ENCODE measurements at places on chromosomes 7 and 10. TPM values are rescaled to one million over a fixed set of nuclear protein-coding genes. Genes with fewer than 3 reads are reported as not detected.
A peak's percentile ranks its signal among the peaks of the same experiment; 100 is the strongest.

DNA sequence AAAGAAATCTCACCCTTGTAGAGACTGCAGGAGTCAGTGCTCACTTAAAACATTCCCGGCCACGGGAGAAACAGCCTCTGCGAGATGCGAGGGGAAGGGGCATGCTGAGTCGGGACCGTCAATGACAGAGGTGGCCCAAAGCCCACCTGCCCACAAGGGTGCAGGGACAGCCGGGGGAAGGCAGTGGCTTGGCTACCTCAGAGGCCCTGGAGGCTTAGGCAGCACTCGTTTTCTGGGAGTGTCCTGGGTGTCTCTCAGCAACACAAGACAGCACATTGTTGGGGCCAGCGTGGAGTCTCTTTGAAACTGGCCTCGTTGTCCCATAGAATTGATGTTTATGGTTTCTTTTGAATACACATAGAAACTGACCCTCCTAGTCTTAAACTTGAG lies 25.6 kb upstream of the SYCE1 start:
- no peak for DNase-seq

- DNase-seq, result no peak
Observed at GRCh38 chr10:18968159-18968558, 80.4 kb upstream of the MALRD1 start.

DNA sequence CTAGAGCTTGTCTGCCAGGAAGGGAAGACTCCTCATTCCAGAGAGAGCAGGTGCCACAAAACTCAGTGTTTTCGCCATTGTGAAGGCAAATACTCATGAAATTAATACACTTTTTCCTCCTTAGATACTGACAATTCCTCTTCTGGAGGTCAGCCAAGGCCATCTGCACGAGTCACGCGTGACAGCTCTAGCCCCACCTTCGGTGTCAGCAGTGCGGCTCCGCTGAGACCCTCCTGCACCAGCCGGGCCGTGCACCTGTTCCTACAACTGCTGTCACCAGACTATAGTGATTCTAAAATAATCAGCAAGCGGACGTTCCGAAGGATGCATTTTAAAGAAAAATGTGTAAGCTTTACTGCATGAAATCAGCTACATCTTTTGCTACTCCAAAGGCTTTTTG lies 127.7 kb downstream of the DIP2C start:
- no peak for DNase-seq

- DNase-seq, result no peak
Observed at GRCh38 chr10:95558593-95559320, 2.4 kb downstream of the SORBS1 start.

DNA sequence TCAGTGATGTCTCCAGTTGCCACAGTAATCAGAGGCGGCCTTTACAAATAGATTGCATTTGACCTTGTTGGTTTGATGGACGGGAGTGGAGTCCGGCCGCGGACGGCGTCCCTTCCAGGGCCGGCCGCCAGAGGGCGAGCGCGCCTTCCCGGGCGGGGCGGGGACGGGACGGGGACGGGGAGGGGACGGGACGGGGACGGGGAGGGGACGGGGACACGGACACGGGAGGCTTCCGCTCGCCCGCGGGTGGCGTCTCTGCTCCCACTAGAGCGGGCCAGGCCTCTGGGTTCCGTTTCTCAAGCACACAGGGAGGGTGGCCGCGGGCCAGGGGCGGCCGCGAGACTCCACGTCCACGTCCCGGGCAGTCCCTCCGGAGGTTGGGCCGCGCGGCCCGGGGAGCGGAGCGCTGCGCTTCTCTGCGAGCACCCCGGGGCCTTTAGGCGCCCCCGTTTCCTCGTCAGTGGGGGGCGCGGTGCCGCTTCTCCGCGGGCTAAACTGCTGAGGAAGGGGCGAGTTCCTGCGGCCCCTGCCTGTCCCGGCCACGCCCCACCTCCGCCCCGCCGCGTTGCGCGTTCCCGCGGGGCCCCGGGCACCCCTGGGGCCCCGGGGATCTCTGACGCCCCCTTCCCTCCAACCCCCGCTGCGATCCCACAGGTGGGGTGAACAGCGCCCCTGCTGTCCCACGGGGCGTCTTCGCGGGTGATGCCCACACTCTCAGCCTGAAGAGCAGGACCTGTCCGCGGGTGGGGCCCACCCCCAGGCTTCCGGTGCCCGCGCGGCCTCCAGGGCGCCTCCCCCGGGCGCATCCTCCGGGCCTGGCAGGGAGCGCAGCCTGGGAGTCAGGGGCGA lies 84.2 kb upstream of the MKI67 start:
- DNase-seq, result peak; percentile 60

DNA sequence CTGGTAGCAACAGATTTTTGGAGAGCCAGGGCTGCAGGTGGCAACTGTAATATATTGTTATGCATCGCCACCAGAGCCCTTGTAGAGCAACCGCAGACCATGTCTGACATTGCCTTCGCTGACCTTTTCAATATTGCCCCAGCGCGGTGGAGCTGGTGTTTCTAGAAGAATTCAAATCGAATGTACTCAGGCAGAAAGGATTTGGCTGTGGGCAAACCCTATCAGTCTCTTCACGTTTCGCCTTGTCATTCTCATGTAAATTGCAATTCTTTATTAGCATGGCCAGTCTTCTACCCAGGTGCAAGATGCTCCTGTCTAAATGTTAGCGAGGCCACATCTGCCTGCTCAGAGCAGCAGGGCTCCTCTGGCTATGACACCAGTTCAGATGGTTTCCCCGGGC lies 490.2 kb upstream of the AUTS2 start:
- DNase-seq, result peak; percentile 11

NCF1 gene
- not detected for total RNA-seq

HABP2 gene
- total RNA-seq, result not detected

DNA sequence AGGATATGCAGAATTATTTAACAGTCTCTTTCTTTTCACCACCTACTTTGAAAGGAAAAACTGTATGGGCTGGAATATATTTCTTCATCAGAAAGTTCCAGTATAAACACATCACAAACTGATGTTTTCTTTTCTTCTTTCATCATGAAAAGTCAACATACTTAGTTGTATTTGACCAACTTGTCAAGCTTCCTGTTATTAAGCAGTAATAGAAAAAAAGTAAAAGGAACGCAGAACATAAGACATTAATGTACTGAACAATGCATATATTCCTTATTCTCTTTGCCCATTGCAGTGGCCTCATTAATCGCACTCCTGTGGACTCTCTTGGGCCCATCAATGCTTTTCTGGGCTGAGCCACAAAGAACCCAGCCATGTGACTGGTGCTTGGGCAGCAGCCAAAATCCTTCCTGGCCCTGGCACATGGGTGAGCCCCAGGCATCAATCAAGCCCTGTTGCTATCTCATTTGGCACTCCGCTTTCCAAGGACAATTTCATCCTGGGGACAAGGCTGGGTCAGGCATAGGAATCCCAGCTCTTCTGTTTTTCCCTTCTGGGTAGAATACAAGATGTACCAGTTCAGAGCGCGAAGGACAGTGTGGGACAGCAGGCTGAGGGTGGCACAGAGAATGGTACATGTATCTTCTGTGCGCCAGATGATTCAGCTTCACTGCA lies 42.3 kb downstream of the RHOBTB1 start:
- DNase-seq, result no peak

DNA sequence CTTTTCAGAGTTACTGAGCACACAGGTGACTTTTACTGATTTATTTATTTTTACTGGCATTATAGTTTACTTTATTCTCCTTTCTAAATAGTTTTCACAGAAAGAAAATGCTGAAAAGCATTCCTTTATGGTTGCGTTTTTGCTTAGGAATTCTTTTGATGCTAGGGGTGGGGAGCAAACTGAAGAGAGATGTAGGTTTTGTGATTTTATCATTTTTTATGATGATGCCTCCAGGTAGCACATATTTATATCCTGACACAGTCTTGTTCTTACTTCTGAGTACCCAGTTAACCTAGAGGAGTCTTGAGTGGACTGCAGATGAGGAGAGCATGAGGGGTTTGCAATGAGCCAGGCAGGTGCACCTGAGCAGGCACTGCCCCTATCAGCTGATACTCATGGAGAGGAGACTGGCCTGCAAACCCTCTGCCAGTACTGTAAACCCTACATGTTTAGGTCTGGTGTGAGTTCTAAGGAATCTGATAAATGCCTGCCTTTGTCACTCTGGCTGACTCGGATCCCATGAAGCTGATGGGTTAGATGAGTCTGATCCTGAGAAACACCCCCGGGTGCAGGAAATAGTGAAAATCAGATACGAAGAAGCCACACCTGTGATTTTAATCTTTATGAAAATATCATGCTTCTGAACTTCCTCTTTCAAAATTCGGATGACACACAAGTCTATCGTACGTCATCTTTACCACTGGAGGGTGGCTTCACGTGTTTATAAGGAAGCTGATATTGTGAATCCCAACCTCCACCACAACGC lies 302.9 kb downstream of the WDR37 start:
- DNase-seq, result no peak

OLAH gene
- not detected for total RNA-seq

- no peak for DNase-seq
Observed at GRCh38 chr10:71744897-71745663, 25.5 kb upstream of the C10orf105 start.

HOXA9 gene
- total RNA-seq, result not detected

DNA sequence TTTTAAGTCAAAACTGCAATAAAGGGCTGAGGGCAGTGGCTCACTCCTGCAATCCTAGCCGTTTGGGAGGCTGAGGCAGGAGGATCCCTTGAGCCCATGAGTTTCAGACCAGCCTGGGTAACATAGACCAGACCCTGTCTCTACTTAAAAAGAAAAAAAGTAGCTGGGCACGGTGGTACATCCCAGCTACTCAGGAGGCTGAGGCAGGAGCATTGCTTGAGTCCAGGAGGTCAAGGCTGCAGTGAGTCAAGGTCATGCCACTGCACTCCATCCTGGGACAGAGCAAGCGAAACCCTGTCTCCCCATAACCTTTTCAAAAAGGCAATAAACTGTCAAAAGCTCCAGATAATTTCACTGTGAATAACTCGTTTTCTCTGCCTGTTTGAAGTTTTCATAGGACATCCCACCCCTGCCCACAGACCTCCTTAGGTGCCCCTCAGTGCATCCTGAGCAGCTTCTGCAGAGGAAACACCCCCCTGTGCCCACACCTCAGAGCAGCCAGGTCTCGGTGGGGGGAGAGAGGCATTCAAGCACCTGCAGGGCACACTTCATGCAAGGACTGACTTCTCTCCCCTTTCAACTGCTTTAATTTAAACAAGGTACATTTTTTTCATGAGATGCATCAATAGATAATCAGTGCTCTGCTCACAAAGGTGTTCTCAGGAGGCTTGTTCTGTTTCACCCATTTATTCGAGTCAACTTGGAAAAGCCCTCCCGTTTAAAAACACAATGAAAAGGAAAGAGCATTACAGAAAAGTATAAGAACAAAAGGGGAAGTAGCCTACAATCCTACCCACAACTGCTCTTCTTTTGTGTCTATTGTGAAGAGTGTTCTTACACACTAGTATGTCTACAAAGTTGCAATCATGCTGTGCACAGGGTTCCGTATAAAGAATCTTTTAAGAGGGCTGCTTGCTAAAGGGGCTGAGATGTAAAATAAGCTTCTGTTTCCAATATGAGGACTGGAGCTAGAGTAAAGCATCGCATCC lies 104.9 kb downstream of the KMT2E start:
- peak; percentile 61 for DNase-seq

DNA sequence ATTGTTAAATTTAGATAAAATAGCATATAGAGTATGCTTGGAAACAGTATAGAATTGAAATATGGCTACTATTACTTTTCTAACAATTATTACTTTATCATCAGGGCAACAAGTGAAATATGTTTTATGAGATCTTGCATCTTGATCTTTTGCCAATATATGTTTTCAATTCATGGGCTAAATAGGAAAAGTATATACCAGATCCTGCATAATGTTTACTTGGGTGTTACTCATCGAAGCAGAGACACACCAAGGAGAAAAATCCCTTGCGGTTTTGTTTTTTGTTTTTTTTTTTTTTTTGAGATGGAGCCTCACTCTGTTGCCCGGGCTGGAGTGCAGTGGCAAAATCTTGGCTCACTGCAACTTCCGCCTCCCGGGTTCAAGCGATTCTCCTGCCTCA lies 541.4 kb downstream of the SUGCT start:
- no peak for DNase-seq

GRCh38 chr7:150325901-150326300 lies 2.6 kb upstream of the ACTR3C start:
- DNase-seq, result no peak

DNA sequence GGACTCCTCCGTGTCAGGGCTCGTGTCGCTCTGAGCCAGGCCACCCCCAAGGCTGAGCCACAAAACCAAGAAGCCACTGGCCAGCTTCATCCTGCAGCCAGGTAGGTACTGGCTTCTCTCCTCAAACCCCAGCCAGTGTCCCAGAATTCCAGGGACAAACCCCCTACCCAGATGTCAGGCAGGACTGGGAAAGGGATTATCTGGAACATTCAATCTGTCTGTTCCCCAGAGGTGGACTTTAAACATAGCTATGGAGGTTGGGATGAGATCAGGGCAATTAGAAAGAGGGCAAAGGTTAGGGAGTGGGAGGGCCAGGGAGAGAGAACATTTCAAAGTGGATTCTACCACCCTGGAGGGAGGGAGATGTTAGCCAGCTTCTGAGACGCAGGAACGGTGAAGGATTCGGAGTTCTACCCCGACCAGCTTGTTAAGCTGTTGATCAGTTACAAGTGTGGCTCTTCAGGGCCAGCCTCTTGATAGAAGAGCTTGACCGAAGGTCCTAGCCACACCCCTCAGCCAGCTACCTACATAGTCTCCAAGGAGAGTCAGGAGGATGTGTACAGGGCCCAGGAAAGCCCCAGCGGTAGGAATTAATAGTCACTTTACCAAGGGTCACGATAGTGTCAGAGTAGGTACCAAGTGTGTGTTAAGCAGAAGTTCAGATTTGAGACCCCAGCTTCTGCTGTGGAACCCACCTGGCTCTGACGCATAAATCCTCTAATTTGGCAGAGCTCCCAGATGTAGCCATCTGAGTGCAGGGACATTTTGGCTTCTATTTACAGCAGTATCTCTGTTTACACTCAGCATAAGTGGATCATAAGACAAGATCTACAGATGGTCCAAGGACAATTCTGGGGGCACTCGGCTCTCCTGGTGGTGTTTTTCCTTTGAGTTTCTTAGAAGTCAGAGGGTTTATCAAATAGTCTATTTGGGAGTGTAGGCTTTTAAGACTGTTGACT lies at the start of gene PLA2G12B:
PLA2G12B (minus strand) TSS at position 211 of the 959 bp plus-strand sequence; CDS start at position 90, 121 bp downstream.
- DNase-seq, result peak; percentile 59

GRCh38 chr10:99742701-99743100 lies 10.7 kb downstream of the CUTC start:
- no peak for DNase-seq

Measured in neural progenitor cell (in vitro differentiated cells).